ENCODE measurements at places on chromosomes 1 and 21. TPM values are rescaled to one million over a fixed set of nuclear protein-coding genes. Genes with fewer than 3 reads are reported as not detected.

DNA sequence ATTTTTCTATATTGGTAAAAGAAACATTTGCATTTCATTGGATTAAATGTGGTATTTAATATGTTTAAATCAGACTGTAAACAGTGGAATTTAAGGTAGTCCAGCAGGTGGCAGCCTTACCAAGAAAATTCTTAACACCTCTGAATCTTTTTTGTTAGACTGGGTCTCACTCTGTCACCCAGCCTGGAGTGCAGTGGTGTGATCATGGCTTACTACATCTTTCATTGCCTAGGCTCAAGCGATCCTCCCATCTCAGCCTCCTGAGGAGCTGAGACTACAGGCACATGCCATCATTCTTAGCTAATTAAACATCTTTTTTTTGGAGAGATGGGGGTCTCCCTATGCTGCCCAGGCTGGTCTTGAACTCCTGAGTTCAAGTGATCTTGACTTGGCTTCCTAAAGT is 98.8 kb downstream of the RABGAP1L start:
- H3K27ac ChIP-seq = no peak overlapping the region
- DNase-seq = peak; percentile 58
- no peaks in the 10 kb centered on the region for H3K27me3 ChIP-seq
- no peaks in the 10 kb centered on the region for H3K4me1 ChIP-seq
- no peak overlapping the region for H3K4me3 ChIP-seq

DNA sequence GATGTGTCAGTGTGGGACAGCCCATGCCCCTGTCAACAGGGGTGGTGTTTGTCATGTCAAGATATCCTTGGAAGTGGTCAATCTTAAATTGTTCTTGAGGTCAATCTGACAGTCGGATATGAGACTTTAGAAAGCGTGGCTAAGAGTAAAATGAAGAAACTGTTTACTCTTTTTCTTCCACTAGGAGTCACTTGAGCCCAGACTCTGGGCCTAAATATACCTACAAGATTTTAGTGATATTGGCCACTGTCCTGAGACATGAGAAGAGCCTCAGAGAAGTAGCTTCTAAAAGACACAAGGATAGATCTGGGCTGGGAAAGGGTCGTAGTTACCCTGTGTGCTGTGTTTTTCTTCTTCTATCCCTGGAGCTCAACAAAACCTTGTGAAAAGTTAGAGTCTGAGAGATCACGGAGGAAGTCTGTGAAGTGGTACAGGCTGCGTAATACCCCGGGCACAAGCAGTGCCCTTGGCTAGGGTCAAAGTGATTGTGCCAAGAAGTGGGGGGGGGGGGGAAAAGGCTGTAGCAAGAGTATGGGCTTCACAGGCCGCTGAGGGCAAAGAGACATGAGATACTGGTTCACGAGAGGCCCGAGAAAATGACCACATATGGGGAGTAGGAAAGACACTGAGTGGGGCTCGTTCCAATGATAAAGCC is 355.2 kb upstream of the GREM2 start:
- peaks cover 17% of the 10 kb centered on the region for H3K4me1 ChIP-seq
- H3K36me3 ChIP-seq = no peaks in the 10 kb centered on the region
- H3K27me3 ChIP-seq = no peaks in the 10 kb centered on the region
- H3K4me3 ChIP-seq = no peak overlapping the region

DNA sequence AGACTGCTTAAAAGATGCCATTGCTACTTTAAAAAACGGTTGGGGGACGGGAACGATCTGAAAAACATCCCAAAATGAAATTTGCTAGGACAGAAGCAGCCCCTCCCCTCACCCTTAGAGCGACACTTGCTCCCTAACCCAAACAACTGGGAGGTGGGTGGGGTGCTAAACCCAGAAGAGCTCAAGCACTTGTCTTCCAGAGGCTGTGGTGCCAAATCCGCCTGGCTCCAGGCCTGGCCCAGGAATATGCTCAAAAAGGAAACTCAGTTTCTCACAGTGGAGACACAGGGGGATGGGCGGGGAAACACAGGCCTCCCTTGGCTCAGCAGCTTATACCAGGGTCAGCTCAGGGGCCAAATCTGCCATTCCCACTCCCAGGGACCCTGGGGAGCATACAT is 644 bp upstream of the PBXIP1 start:
- peaks cover 38% of the 10 kb centered on the region for H3K4me1 ChIP-seq
- no peaks in the 10 kb centered on the region for H3K27me3 ChIP-seq
- peak overlapping the region; percentile 27 for H3K4me3 ChIP-seq
- no peaks in the 10 kb centered on the region for H3K36me3 ChIP-seq

- H3K27me3 ChIP-seq = no peaks in the 10 kb centered on the region
- H3K4me3 ChIP-seq = no peak overlapping the region
- no peak overlapping the region for H3K27ac ChIP-seq
- H3K4me1 ChIP-seq = no peaks in the 10 kb centered on the region
- H3K36me3 ChIP-seq = no peaks in the 10 kb centered on the region
Observed at GRCh38 chr1:92424381-92424780, 62.3 kb downstream of the GFI1 start.

DNA sequence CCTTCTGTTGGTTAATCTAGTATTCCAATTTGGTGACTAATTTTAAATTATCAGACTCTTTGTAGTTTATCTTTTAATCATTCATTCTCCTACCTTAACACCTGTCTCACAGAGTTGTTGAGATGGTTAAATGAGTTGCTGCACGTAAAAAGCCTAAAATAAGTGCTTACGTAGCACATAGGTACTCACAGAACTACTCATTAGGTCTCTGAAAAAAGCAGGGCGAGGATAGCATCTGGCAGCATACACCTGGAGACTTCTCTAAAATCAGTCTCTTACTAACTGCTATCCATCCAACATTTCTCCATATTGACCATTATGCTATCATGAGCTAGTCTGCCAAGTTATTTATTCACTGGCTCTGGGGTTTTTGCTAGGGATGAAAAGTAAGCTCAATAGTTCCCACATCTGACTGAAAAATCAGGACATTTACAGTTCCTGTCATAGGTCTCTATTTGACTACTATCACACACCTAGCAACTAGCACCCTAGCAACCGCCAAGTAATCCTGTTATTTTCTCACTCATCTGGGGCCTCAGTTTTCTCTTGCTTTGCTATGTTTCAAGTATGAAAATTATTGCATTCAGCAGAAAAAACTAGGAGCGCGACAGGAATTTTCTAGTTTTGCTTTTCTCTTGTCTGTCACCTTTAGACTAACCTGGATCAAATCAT is 11.2 kb downstream of the CSDE1 start:
- H3K36me3 ChIP-seq = peaks cover 7% of the 10 kb centered on the region
- no peak for DNase-seq
- H3K4me1 ChIP-seq = peaks cover 3% of the 10 kb centered on the region
- no peak overlapping the region for H3K4me3 ChIP-seq

DNA sequence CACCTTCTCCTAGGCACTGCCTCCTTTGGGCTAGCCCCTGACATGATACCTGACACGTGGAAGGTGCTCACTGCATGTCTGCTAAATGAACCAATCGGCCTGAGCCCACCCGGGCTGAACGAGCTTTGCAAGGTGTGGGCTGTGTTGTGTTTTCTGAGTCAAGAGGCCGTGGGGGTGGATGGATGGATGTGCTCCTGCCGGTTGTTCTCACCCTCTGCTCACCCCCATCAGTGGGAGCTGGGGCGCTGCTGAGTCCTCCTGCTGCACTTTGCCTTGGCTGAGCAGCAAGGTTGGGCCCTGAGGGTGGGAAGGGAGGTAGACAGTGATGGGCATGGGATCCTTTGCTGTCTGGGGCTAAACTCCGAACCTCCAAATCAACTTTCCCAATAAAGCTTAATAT is 6.7 kb upstream of the CACNA1E start:
- no peaks in the 10 kb centered on the region for H3K4me1 ChIP-seq
- no peaks in the 10 kb centered on the region for H3K36me3 ChIP-seq
- no peak overlapping the region for H3K4me3 ChIP-seq

DNA sequence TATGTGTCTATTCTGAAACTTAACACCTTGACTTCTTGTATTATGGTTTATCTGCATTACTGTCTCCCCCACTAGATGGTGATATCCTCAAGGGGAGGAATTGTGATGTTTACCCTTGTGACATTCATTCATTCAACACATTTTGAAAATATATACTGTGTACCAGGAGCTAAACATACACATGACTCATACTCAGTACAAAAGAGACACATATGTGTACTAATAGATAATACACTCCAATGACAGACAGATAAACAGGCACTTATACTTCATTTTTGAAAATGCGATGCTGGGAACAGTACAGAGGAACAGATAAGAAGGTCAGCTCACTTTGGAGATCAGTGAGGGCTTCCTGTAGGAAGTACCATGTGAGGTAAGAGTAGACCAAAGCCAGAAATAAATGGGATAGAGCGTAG is 8.9 kb upstream of the RAB3GAP2 start:
- H3K27me3 ChIP-seq = peaks cover 9% of the 10 kb centered on the region
- H3K4me3 ChIP-seq = no peak overlapping the region
- no peaks in the 10 kb centered on the region for H3K36me3 ChIP-seq
- H3K27ac ChIP-seq = no peak overlapping the region

DNA sequence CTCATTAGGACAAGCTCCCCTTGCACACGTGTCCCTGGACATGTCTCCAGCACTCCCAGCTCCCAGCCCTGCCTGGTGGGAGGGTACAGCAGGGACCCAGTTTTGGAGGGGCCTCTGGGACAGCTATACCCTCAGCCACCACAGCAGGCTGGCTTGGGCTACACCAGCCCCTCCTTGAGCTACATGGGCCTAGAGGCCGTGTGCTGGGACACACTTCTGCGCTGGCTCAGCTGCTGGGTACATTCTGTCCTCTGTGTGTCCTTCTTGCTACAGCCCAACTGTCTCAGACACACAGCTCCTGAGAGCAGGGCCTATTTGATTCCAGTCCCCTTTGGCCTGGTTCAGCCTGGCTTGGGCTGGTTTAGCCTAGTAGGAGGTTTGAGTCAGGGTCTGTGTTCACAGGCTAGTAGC is 26.7 kb downstream of the DMAP1 start:
- H3K4me3 ChIP-seq = no peak overlapping the region
- DNase-seq = peak; percentile 43
- no peaks in the 10 kb centered on the region for H3K36me3 ChIP-seq
- peaks cover 37% of the 10 kb centered on the region for H3K4me1 ChIP-seq

- no peak overlapping the region for H3K27ac ChIP-seq
- H3K27me3 ChIP-seq = no peaks in the 10 kb centered on the region
- no peaks in the 10 kb centered on the region for H3K4me1 ChIP-seq
- H3K36me3 ChIP-seq = no peaks in the 10 kb centered on the region
Observed at GRCh38 chr1:106699433-106699832, 357.0 kb upstream of the PRMT6 start.

- H3K27me3 ChIP-seq = no peaks in the 10 kb centered on the region
- no peak overlapping the region for H3K27ac ChIP-seq
- DNase-seq = no peak
- no peak overlapping the region for H3K4me3 ChIP-seq
- H3K36me3 ChIP-seq = no peaks in the 10 kb centered on the region
- no peaks in the 10 kb centered on the region for H3K4me1 ChIP-seq
Observed at GRCh38 chr1:56345831-56346230, 233.5 kb downstream of the PLPP3 start.

GRCh38 chr1:12490532-12491142 is 127.4 kb downstream of the DHRS3 start:
- H3K27me3 ChIP-seq = no peaks in the 10 kb centered on the region
- no peak for DNase-seq
- no peak overlapping the region for H3K4me3 ChIP-seq
- H3K4me1 ChIP-seq = peaks cover 18% of the 10 kb centered on the region
- H3K27ac ChIP-seq = no peak overlapping the region

GRCh38 chr1:18292531-18292930 is 184.9 kb downstream of the IGSF21 start:
- peaks cover 30% of the 10 kb centered on the region for H3K27me3 ChIP-seq
- no peak overlapping the region for H3K4me3 ChIP-seq
- no peak for DNase-seq

DNA sequence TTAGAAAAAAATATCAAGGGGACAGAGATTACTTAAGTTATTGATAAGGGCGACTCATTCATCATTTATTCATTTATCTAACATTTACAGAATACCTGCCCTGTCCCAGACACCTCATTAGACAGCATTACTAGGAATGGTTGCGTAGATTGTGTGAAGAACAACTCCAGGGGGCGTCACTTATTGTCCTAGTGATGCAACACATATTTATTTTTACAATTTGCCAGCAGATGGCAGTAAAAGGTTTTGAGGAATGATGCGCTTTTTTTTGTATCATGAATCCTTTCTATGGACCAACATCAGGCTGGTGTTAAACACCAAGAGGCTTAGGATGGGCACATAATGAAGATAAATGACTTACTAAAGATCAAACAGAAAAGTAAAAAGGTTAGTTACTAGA is 5.5 kb downstream of the NCAM2 start:
- H3K36me3 ChIP-seq = no peaks in the 10 kb centered on the region
- no peak overlapping the region for H3K27ac ChIP-seq
- DNase-seq = peak; percentile 37
- no peak overlapping the region for H3K4me3 ChIP-seq
- H3K4me1 ChIP-seq = no peaks in the 10 kb centered on the region

- no peaks in the 10 kb centered on the region for H3K36me3 ChIP-seq
- peak; percentile 71 for DNase-seq
Observed at GRCh38 chr1:80656014-80656636, 1144.6 kb upstream of the ADGRL2 start.

DNA sequence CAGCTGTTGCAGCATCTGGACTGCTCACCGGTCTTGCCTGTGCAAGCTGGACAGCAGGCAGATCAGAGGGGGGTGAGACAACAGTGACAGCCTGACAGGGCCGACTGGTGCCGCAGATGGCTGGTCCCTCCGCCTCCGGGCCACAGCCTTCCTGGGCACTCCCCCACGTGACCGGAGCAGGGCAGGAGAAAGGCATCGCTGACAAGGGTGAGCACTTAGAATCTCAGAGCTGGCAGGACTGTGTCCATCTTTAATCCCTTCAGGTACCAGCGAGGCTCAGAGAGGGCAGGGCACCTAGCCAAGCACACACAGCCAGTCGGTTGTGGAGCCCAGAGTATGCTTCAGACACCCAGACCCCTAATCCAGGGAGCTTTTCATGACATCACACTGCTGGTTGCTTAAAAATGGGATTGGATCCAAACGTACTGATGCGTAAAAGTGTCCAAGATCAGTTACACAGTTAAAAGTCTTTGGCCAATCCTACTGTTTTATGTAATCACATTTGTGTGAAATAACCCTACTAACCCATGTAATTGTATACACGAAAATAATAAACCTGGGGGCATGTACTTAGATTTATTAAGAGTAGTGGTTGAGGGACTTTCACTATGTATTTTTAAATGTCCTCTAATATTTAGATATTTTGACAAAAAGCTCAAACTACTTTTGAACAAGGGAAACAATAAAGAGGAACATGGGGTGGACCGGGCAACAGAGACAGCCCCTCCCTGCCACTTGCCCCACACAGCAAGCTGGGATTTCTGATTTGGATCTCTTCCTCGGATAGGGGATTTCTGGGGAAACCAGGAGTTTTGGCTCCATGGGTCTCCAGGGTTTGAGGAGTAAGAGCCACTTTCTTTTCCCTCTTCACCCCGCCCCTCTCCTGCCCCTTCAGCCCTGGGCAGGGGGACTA is 758 bp upstream of the CNTN2 start:
- no peak for DNase-seq
- H3K4me3 ChIP-seq = no peak overlapping the region
- H3K36me3 ChIP-seq = no peaks in the 10 kb centered on the region
- peaks cover 69% of the 10 kb centered on the region for H3K27me3 ChIP-seq
- H3K27ac ChIP-seq = no peak overlapping the region
- no peaks in the 10 kb centered on the region for H3K4me1 ChIP-seq

The PDPN gene
- total RNA-seq = 332 TPM

The VSIG8 gene
- not detected for total RNA-seq

The SYT6 gene
- 1.2 TPM for total RNA-seq

The GJB5 gene
- 0.76 TPM for total RNA-seq

The THEM5 gene
- not detected for total RNA-seq

The EDN2 gene
- total RNA-seq = 0.40 TPM

The CLDN8 gene
- total RNA-seq = 0.84 TPM

The ERICH3 gene
- total RNA-seq = 0.47 TPM

The DISC1 gene
- total RNA-seq = 4.7 TPM

The PLCH2 gene
- total RNA-seq = 1.3 TPM

The IFFO2 gene
- total RNA-seq = 8.1 TPM
